Left cardiac atrium (tissue), 4 donors: ENCODE measurements at places on chromosomes 5 and 9. TPM values are rescaled to one million over a fixed set of nuclear protein-coding genes. Genes with fewer than 3 reads are reported as not detected.

Gene PROB1
- total RNA-seq: 27.9 TPM

Gene FAM163B
- total RNA-seq: 0.37 TPM

GRCh38 chr9:74920944-74921626 is 31.6 kb downstream of the C9orf40 start:
- no peak for DNase-seq

GRCh38 chr9:93871286-93871685 is 83.9 kb downstream of the BARX1 start:
- DNase-seq: no peak

DNA sequence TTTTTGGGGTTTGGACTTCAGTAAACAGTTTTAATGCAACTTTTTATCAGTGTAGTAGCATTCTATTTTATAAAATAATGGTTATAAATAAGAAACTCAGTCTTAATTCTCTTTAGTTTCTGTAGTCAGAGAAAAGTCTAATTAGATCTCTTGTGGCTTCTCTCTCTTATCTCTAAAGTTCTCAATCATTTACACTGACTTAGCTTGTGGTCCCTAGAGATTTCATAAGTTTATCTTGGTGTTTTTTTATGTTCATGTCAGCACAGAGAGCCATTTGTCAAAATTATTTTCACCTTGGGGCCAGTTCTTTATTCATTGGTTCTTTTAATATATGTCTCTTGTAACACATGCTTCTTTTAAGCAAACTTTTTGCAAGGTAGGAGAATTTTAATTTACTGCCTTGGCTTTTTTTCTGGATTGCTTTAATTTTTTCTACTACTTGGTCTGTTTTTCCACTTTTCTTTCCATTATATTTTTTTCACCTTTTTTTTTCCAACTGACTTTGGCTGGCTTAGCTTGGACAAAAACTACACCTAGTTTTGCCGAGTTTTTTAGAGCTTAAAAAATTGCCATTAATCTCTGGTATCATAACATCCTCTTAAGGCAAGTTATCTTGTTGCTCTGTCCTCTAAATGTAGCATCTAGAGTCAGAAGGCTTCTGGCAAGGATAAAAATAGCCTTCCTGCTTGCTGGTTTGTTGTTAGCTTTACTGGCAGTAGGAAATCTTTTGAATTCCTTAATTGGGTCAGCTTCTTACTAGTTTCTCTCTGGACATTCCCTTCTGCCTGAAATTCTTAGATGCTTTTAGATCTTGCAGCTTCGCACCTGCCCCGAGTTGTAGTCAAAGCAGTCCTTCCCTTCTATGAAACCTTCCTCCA is 35.3 kb downstream of the CPEB4 start:
- no peak for DNase-seq

- DNase-seq: no peak
Observed at GRCh38 chr9:90787771-90788460, 13.7 kb upstream of the SYK start.

DNA sequence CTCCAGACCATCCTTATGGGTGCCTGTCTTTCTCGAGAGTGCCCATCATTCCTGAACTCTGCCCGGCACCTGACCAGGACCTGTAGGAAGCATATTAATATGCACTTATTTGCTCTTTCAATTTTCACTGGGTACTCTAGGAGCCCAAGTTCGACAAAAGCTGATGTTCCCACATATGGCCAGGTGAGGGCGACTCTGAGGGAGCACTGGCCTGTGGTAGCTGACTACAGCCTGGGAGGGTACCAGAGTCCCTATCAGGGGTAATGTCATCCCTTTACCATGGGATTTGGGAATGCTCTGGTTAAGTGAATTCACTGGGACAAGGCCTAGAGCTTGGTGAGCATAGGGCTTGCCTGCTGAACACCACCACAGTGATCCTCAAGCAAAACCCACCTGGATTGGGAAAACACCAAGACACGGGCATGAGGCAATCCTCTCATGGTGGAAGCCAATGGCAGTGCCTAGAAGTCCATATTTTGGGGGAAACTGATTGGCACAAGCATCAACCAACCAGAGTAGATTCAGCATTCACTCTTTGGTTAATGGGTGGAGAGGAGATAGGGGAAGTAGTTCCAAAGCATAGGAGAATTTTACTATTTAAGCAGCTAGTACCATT is 112.2 kb downstream of the MTX3 start:
- DNase-seq: no peak

- DNase-seq: no peak
Observed at GRCh38 chr9:18347386-18348082, 126.4 kb upstream of the ADAMTSL1 start.

GRCh38 chr9:111531716-111532115 is 6.7 kb downstream of the ZNF483 start:
- no peak for DNase-seq

GRCh38 chr9:75438716-75439115 is 350.4 kb downstream of the OSTF1 start:
- DNase-seq: no peak

GRCh38 chr9:128124451-128124850 is 3.1 kb downstream of the PTGES2 start:
- DNase-seq: peak; percentile 16

- peak; percentile 69 for DNase-seq
Observed at GRCh38 chr9:121992571-121993212, 100.4 kb downstream of the TTLL11 start.

DNA sequence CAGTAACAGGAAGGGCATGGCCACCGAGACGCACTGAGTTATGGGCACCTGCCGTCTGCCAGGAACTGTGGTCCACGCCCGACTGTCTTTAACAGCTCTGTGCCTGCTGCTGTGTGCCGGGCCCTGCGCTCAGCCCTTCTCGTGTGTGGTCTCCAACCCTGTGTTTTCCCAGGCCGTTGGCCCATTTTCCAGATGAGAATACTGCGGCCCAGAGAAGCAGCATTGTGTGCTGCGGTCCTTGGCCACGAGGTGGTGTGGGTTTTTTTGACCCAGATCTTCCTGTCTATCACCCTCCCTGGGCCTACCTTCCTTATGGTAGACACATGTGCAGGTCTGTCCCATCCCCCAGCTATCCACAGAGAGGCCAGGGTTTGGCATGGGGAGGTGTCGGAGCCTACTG is 47.0 kb downstream of the RXRA start:
- DNase-seq: no peak

- no peak for DNase-seq
Observed at GRCh38 chr5:141769671-141770070, 87.6 kb upstream of the ARAP3 start.
